Inflammatory macrophage treated with lipopolysaccharide for 1 hour (primary cell): ENCODE measurements at places on chromosomes 11 and 22.
A peak's percentile ranks its signal among the peaks of the same experiment; 100 is the strongest.

DNA sequence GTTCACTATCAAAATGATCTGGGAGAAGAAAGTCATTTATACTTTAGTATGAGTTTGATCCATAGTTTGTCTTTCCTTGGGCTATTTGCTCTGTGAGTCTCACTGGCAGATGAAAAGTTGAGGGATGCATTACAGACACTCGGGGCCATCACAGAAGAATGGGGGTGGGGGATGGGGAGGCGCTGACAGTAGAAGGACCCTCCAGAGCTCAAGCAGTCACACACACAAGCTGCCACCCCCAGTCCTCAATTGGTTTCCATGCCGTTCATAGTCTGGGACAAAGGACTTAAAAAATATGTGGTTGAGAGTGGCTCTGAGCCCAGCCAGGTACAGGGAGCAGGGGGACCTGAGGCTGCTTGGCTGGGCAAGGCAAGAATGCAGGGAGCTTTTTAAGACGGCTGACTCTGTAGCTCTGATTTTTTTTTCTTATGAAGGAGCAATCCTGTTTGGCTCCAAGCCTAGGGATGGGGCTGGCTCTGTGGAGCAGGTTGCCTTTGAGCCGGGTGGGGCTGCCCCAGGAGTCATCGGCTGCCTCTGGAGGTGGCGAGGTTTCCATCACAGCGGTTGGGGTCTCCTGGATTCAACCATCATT lies 13.3 kb upstream of the ANO1 start:
- DNase-seq: no peak

GRCh38 chr11:116576526-116576925 lies 196.3 kb downstream of the BUD13 start:
- peak; percentile 1 for DNase-seq

DNA sequence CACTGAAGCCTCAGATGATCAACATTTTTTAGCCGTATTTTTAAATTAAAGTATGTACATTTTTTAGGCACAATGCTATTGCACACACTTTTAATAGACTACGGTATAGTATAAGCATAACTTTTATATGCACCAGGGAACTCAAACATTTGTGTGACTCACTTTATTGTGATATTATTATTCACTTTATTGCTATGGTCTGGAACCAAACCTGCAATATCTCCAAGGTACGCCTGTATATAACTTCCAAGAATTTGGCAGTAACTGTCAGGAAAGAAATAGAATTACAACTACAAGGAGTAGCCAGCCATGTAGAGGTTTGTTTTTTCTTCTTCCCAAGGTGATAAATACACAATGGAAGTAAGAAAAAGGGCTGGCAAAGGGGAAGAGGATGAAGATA lies 62.3 kb downstream of the PRR5L start:
- no peak for DNase-seq

DNA sequence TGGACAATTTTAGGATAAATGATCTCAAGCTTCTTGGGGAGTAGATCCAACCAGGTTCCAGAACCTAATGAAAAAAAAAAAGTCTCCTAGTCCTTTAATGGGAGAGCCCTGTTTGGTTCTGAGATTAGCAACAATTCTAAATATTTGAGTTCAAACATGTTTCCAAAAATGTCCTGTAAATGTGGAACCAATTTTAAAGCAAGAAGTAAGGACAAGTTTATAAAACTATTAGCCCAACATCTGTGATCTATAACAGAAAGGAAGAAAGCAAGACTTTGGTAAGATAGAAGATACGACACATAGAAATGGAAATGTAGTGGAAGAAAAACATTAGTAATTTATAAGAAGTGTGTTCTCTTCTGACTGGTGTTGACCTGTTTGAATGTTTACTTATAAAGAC lies 79.7 kb upstream of the SLC5A12 start:
- DNase-seq: no peak

GRCh38 chr11:79369055-79369454 lies 71.8 kb downstream of the TENM4 start:
- no peak for DNase-seq

DNA sequence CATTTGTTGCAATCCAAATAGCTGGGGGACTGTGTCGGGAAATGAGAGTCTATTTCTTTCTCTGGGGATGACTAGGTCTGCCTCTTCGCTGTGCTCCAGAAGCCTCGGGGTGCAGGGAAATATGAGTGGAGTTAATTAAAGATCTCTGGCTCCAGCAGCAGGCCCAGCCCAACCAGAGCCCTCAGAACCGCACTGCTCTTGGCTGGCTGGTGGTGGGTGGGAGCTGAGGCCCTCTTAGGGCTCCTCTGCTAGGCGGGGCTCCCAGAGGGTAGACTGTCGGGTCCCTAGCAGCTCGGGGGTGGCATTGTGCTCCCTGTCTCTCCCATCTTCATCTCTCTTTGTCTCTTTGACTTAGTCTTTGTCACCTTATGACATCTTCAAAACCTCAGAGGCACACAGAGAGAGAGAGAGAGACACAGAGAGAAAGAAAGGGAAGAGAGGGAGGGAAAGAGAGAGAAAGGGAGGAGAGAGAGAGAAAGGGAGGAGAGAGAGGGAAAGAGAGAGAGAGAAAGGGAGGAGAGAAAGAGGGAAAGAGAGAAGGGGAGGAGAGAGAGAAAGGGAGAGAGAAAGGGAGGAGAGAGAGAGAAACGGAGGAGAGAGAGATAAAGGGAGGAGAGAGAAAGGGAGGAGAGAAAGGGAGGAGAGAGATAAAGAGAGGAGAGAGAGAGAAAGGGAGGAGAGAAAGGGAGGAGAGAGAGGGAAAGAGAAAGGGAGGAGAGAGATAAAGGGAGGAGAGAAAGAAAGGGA lies 20.2 kb downstream of the MPPED1 start:
- no peak for DNase-seq

- DNase-seq: peak; percentile 23
Measured at GRCh38 chr22:35299217-35299672, 449 bp upstream of the TOM1 start.

GRCh38 chr11:563812-564578 lies 3.2 kb downstream of the RASSF7 start:
- no peak for DNase-seq

DNA sequence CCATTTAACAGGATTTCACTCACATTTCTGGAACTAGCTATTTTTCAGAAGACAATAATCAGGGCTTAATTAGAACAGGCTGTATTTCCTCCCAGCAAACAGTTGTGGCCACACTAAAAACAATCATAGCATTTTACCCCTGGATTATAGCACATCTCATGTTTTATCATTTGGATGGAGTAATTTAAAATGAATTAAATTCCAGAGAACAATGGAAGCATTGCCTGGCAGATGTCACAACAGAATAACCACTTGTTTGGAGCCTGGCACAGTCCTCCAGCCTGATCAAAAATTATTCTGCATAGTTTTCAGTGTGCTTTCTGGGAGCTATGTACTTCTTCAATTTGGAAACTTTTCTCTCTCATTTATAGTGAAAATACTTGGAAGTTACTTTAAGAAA lies 9.2 kb downstream of the PRSS23 start:
- DNase-seq: no peak

- DNase-seq: no peak
Measured at GRCh38 chr11:111393096-111393495, 14.0 kb upstream of the POU2AF1 start.

GRCh38 chr22:28917747-28918549 lies 34.6 kb downstream of the ZNRF3 start:
- no peak for DNase-seq

GRCh38 chr11:45282081-45282480 lies 4.1 kb downstream of the SYT13 start:
- no peak for DNase-seq

GRCh38 chr11:26087120-26087935 lies 244.6 kb upstream of the ANO3 start:
- DNase-seq: no peak

GRCh38 chr11:29119116-29119515 lies 897.7 kb downstream of the KCNA4 start:
- no peak for DNase-seq

- no peak for DNase-seq
Measured at GRCh38 chr22:33438273-33438672, 380.1 kb upstream of the SYN3 start.

GRCh38 chr11:128302425-128303186 lies 284.8 kb downstream of the ETS1 start:
- DNase-seq: no peak

GRCh38 chr11:66685276-66686099 lies 7.8 kb upstream of the RBM4B start:
- no peak for DNase-seq

DNA sequence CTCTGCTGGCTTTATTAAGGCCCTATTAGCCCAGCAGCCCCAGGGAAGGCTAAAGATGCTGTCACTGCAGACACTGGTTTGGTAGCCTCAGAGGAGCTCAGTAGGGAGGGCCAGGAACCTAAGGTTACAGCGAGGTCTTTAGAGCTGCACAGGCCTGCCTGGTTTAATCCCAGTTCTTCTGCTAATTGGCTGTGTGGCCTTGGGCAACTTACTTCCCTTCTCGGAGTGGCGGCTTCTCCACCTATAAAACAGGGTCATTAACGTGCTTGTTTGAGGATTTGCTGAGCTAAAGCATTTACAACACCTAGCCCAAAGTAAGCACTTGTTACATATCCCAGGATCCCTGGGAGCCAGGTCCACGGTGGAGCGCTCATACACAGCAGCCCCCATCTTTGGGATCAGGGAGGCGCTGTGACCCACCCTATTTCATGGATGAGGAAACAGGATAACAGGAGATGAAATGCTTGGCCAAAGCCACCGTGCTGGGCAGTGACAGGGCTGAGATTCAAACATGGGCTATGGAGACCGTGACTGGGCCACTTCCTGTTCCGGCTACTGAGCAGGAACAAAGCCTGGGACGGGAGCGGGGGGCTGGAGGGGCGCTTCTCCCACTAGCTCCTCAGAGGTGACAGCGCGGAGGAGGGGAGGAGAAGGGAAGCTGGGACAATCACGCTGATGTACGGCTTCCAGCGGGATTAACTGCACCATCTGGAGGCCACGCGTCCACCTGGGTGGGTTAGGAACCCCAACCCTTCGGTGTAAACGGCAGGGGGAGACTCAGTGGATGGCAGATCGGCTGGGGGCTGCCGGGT lies 61.5 kb downstream of the IGLL1 start:
- DNase-seq: no peak
